ENCODE measurements at places on chromosomes 2 and 18.

DNA sequence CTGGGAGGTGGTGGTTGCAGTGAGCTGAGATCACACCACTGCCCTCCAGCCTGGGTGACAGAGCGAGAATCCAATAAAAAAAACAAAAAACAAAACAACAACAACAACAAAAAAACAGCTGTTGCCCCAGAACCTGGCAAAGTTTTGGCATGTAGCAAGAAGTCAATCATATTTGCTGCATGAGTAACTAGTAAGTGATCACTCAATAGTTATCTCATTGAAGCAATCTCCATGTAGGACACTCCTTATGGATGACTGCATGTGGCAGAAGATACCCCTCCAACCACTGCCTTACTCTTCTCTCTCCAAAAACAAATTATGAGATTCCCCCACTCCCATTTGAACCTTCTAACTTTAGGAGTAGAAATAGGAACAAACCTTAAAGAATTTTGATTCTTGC, 113.7 kb downstream of the TTC27 start:
- no peak for DNase-seq

- no peak for DNase-seq
Measured at GRCh38 chr2:63408530-63408929, 179.7 kb downstream of the WDPCP start.

GRCh38 chr2:225678792-225679191, 279.3 kb downstream of the NYAP2 start:
- DNase-seq, result no peak

- no peak for DNase-seq
Measured at GRCh38 chr2:95165030-95165370, 609 bp upstream of the ZNF2 start.

DNA sequence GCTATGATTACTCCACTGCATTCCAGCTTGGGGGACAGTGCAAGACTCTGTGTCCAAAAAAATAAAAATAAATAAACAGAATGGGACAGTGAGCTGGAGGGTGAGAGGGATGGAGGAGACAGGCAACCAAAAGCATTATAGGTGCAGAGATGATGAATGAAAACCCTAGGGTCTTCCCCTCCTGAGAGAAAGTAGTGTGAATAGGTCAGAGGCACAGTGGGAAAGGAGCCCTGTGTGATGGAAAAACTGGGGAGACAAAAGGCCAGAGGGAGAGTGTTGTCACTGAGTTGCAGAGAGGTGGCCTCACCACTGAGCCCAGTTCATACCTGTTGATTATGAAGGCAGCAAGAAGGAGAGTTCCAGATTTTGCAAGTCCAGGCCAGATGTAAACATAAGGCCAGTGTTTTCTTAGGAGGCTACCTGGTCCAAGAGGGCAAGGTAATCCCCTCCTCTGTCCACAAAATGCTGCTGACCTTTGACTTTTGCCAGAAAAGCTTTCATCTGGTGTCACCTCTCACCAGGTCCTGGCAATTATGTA, 17.6 kb upstream of the AGFG1 start:
- DNase-seq, result no peak

DNA sequence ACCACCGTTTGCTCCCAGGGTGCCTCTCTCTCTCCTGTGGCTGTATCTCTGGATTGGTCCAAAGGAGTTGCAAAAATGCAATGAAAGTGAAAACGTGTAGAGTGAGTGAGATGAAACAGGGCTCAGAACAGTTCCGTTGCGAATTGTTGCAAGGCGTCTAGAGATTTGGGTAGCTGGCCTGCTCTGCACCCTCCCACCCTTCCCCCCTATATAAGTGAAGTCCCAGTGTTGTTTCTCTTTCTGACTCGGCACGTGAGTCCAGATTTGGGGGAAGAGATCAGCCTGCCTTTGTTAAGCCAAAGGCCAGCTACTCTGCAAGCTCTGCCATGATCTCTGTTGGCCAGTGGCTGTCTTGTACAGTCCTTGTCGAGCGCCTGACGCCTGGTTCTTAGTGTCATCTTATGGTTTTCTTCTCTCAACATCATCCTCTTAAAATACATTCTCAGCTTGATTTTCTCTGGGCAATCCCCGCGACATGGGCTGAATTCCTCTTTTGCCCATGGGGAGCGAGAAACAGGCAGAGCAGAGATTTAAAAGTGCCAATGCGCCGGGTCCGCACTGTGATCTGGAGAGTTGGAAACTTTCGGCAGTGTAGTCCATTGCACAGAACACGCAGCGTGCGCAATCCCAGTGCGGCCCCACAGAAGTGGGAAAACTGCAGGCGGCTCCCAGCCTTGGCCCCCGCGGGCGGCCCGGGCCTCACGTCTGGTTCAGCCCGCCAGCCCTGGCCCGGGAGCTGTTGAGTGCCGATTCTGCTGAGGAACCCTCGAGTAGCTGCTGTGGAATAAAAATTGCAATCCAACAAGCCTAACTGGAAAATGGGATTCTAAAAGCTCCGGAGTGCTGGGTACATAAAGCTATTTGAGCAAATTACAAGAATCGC, 9.3 kb downstream of the MEIS1 start:
- no peak for DNase-seq

GRCh38 chr2:99834426-99834825, 308.0 kb downstream of the AFF3 start:
- no peak for DNase-seq

DNA sequence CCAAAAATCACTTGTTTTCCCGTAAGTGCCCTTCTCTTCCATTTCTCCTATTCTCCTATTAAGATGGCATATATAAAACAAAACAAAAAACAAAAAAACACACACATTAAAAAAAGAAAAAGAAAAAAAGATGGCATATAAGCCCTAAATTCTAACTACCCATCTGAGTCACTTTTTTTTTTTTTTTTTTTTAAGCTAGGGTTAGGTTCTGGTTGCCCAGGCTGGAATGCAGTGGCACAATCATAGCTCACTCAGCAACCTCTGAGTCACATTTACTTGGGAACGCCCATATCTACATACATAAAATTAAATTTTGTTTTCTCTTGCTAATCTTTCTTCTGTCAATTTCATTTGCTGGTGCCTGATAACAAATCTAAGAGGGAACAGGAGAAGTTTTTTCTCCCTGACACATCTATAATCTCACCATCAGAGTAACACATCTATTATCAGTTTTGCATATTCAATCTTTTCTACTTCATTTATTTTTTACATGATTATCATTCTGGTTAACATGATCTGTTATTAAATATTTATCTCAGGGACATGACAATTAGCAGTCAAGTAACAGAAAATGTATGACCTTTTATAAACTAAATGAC, 52.1 kb downstream of the EEF1B2 start:
- DNase-seq, result no peak

DNA sequence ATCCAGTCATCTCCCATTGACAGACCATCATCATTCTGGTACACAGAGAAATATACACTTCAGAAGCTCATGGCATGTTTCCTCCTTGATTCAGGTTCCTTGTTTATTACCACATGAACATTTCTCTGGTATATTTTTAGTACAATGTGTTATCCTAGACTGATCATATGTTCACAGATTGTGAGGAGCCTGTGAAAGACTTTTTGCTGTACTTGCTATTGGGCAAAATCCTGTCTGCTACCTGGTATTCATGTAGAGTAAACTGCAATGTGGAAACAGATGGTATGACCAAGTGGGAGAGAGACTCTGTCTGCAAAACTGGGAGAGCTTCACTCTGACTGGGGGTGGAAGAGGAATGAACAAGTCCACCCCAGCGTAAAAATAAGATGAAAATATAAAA, 657.2 kb downstream of the IRS1 start:
- no peak for DNase-seq

GRCh38 chr2:74755386-74755785, 78.5 kb upstream of the HK2 start:
- no peak for DNase-seq

GRCh38 chr2:5734859-5735520, 42.8 kb downstream of the SOX11 start:
- no peak for DNase-seq

Measured in activated CD4-positive, alpha-beta T cell treated with anti-CD3 and anti-CD28 coated beads, Interleukin-10, Interleukin-2, amounts not matched to agents 100 ng/mL and 50 ng/mL, durations not matched to agents 16 hours and 8 hours (primary cell).